Esophagus muscularis mucosa (tissue), 4 donors: ENCODE measurements at places on chromosomes 6 and 20.

DNA sequence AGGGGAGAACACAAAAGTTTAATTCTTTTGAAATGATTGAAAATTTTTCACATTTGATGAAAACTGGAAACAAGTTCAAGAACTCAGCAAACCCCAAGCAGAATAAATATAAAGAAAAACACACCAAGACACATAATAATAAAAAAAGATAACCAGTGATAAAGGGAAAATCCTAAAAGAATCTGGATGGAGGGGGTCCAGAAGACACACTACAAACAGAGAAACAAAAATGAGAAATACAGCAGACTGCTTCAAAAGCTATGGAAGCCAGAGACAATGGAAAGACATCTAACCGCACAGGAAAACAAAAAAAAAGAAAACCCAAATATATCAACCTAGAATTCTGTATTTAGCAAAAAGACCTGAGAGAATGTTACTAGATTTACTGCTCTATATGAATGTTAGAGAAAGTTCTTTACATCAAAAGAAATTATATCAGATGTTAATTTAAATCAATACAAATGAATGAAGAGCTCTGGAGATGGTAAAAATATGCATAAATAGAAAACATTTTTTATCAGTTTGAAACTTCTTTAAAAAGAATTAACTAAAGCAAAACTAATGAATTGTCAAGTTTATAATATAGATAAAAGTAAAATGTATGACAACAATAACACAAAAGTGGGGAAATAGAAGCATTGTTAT lies 310.7 kb upstream of the PREP start:
- DNase-seq: no peak

DNA sequence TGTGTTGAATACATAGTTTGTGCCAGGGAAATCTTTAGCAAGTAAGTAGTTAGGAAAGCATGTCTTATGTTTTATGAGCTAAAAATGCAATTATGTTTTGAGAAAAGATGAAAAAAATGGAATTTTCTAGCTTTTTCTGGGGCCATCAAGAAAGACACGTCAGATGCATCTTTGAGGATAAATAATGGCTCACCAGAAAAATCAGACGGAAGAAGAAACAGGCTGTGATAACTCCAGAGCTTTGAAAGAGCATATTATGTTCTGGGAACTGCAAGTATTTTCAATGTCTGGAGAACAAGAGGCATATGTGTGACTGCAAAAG lies 173.7 kb downstream of the CLVS2 start:
- DNase-seq: no peak

DNA sequence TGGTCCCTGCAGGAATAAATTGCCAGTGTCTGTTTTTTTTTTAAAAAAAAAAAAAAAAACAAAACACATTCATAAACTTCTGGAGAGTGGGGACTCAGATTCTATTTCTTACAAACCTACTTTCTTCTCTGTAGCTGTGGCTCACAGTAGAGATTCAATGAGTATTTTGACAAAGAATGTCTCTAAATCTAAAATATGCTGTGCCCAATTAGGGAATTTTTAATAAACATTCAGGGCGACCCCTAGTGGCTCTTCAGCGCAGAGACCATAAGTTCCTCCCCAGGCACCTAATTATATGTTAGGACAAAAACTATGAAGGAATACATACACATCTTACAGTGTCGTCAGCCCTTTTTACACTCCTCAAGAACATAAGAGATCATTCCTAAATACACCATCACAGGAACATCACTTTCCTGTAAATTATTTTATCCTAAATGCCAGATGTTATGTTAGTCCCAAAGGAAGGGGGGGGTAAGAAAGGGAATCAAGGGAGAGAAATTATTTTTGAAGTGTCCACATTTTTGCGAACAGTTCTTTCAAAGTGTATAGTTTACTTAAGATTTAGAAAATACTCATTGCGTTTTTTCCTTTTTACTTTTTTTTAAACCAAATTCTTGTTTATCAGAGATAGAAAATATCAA lies 21.8 kb upstream of the NAA20 start:
- no peak for DNase-seq

DNA sequence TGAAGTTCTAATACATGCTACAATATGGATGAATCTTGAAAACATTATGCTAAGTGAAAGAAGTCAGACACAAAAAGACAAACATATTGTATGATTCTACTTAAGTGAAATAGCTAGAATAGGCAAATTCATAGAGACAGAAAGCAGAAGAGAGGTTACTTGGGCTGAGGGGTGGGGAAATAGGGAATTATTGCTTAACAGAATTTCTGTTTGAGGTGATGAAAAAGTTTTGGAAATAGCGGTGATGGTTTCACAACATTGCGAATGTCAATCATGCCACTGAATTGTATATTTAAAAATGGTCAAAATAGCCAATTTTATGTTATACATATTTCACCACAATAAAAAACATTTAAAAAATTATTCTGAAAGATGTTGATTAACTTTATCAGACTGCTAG lies 6.1 kb downstream of the SLC26A8 start:
- no peak for DNase-seq
